Suppressor macrophage (primary cell): ENCODE measurements at places on chromosomes 2 and 18.

- no peak for DNase-seq
These were observed 463 bp upstream of the DNAJB2 start for GRCh38 chr2:219278655-219279150.

- DNase-seq, result no peak
These were observed 88.3 kb downstream of the AGAP1 start for GRCh38 chr2:235582081-235582686.

DNA sequence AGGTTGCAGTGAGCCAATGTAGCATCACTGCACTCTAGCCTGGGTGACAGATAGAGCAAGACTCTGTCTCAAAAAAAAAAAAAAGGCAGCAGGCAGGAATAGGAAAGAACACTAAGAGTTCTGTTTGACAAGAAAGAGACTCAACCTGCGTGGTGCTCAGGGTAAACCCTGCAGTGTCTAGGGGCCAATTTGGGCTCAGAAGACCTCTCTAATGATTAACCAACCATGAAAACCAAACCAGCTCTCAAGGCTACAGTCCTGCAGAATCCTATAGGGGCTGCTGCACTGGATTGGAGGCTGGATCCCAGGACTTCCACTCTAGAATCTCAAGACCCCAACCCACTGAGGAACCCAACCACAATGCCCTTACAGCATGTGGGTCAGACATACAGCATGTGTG, 2.4 kb downstream of the TRABD2A start:
- no peak for DNase-seq

GRCh38 chr2:165844216-165844615, 50.2 kb upstream of the GALNT3 start:
- DNase-seq, result no peak

- DNase-seq, result peak; percentile 64
These were observed 4.1 kb downstream of the CYTIP start for GRCh38 chr2:157439824-157440186.

GRCh38 chr18:62880673-62881364, 165.5 kb downstream of the PHLPP1 start:
- no peak for DNase-seq
